Hematopoietic multipotent progenitor cell treated with erythropoietin and hydrocortisone succinate and interleukin-3 and kit ligand, for 17 days (in vitro differentiated cells): ENCODE measurements at places on chromosomes 6 and 20.

- DNase-seq: peak; percentile 29
These were observed 256.5 kb upstream of the RREB1 start for GRCh38 chr6:6851059-6851948.

DNA sequence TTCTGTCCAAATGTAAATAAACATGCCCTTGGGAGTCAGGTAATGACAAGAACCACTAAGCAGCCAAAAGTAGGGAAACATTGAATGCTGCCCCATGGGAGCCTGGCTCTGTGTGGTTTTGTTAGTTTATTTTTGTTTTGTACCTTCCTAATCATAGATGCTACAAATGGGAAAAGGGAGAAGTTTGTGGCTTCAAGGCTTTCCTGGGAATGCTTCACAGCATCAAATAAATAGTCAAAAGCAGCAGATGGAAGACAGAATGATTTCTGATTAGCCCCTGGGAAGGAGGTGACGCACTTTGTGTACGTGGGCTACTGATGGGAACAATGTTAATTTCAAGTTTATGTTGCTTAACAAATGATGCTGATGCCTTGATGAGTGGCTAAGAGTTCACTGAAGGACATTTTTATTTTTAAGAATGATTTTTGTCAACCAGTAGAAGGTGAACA is 532.7 kb downstream of the BCKDHB start:
- DNase-seq: no peak

GRCh38 chr20:23658989-23659609 is 21.3 kb upstream of the CST3 start:
- no peak for DNase-seq

GRCh38 chr20:51775241-51775640 is 7.1 kb upstream of the ATP9A start:
- DNase-seq: no peak

GRCh38 chr6:53598265-53598907 is 53.5 kb upstream of the GCLC start:
- no peak for DNase-seq
